ENCODE measurements at places on chromosomes 4 and X. TPM values are rescaled to one million over a fixed set of nuclear protein-coding genes. Genes with fewer than 3 reads are reported as not detected.

The NCAPG gene
- total RNA-seq: 44.4 TPM

The KCTD8 gene
- total RNA-seq: under 0.01 TPM

The DCAF4L1 gene
- under 0.01 TPM for total RNA-seq

The TBX22 gene
- total RNA-seq: not detected

The RPS6KA6 gene
- total RNA-seq: 3.1 TPM

The SNX12 gene
- 88.8 TPM for total RNA-seq

The MAGEB2 gene
- total RNA-seq: not detected
